ENCODE measurements at places on chromosomes 5 and 9.

DNA sequence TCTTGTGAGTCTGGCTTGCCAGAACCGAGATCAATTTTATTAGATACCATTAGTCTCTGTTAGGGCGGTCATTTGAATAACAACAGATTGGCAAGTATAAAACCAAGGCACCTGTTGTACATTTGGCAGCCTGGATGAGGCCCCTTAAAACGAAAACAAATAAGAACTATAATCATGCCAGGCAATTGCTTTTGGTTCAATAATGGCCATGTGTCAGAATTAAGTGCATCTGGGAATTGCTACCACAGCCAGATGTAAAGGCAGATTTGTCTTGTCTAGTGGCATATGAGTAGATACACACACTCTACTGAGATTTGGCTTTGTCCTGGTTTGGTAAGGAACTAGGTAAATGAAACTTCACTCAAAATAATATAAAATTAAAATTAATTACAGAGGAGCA is 1046.2 kb upstream of the DMAC1 start:
- DNase-seq: peak; percentile 77

DNA sequence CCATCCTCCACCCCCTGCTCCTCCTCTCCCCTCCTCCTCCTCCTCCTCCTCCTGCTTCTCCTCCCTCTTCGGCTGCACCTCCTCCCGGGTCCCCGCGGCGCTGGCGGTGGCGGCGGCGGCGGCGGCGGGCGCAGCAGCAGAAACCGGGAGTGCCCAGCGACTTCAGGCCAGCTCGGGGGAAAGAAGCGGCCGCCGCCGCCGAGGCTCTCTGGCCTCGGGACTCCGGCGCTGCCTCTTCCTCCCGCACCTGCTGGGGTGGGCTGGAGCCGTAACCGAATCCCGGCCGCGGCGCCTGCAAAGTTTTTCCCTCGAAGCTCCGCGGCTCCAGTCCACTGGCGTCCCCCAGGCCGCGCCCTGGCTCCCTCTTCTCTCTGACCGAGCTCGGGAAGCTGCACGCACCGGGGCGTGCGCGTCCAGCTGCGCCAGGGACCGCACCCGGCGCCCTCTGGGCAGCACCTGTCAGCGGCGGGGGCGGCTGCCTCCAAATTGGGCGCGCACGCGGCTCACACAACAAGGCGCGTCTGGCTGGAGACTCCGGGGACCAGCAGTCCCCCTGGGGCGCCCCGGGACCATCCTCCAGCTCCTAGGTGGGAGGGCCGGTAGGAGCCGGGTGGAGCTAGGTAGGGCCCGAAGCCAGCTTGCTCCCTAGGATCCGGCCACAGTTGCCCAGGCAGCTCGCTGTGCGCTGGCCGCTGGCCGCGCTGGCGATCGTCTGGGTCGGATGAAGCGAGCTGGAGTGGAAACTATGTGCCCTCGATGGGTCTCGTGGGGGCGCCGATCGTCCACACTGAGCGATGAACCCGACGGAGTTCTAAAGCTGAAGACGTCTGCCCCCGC is at the start of gene MCTP1:
TSS of gene MCTP1 (minus strand) at position 523 of the 837 bp plus-strand sequence.
- DNase-seq: no peak

DNA sequence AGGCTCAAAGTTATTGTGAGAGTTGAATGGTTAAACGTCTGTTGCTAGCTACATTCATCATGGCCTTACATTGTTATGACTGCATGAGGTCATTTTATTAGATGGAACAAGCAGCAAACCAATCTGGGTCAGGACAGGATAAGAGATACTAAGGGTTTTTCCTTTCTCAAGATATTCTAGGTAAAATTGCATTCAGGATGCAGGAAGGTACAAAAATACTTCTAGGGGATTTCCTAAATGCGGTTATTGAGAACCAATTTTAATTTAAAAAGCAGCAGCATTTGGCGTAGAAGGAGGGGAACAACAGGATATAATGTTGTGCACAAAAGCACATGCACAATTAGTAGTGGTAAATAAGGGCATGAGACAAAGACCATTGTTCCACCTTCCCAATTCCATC is 39.2 kb upstream of the LURAP1L start:
- no peak for DNase-seq

DNA sequence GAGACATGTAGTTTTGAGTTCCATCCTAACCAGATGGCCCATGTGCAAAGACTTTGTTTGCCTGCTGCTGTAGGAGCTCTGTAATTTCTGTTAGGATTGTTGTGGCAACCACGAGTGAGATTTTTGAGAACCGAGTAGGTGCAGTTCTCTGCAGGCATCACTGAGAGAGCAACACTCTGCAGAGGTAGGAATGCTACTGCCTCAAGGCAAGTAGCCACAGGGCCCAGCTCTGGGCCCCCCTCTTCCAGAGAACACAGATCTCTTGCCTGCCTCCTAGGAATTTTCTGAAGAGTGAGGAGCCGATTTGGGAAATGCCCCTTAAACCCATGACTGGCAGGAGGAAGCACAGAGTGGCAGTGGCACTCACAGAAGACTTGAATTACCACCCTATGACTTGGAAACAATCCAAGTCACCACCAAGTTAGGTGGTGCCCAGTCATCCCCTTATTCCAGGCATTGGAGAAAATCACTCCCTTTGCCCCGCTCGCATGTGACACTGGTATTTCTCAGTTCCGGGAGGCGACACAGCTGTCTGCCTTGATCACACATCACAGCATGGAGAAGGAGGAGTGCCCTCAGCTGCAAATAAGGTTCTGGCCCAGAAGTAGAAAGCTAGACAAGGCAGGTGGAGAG is 52.5 kb upstream of the SLC2A8 start:
- DNase-seq: no peak

DNA sequence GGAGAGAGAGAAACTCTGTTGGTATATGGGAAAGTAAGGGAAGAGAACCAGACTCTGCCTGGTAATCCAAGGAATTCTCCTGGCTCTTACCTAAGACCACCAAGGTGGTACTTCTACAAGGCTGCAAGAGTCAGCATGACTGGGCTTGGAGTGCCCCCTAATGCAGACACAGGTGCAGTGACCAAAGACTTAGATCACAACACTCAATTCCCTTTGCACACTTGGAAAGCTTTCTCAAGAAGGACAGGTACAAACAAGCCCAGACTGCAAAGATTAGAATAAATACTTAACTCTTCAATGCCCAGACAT is 25.2 kb downstream of the UGT3A2 start:
- no peak for DNase-seq

DNA sequence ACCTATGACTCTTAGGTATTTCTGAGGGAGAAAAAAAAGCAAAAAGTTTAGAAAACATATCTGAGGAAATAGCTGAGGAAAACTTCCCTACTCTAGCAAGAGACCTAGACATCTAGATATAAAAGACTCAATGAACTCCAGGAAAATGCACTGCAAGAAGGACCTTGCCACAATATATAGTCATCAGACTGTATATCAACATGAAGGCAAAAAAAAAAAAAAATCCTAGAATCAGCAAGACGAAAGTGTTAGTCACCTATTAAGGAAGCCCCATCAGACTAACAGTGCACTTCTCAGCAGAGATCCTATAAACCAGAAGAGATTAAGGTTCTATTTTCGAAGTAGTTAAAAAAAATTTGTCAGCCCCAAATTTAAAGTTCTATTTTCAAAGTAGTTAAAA is 166.2 kb downstream of the TMEM38B start:
- DNase-seq: no peak

- no peak for DNase-seq
Observed at GRCh38 chr9:110432253-110432652, 94.6 kb upstream of the TXNDC8 start.

DNA sequence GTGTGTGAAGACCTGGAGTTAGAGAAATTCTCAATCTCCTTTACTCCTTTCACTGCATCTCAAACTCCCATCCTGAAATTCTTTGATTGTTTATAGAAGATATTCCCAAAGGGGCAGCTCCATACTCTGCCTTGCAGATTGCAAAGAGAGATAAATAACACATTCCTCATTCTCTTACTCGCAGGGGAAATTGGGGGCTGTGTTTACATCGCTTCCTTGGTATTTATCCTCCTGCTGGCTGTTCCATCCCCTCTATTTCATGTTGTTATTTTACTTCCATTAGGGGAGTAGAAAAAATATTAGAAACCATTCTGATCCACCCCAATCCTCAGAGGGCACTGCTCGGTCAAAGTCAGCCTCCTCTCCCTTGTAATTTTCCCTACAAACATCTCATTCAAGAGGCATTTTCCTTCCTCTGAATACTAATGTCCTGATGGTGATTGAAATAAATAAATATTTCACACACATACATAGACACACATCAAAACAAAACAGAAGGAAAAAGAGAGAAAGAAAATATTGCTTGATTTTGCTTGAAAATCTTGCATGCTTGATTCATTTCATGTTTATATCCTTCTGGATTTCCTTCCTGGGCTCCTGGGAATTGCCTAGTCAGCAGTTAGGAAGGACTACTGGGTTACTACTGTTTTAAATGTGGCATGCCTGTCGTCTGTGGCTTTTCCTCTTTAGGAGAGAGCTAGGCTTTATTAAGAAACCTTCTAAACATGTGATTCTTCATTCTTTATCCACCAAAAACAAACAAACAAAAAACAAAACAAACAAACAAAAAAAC is 420.1 kb upstream of the PAPPA start:
- DNase-seq: no peak

GRCh38 chr9:78985084-78985738 is 586.6 kb upstream of the TLE4 start:
- no peak for DNase-seq

DNA sequence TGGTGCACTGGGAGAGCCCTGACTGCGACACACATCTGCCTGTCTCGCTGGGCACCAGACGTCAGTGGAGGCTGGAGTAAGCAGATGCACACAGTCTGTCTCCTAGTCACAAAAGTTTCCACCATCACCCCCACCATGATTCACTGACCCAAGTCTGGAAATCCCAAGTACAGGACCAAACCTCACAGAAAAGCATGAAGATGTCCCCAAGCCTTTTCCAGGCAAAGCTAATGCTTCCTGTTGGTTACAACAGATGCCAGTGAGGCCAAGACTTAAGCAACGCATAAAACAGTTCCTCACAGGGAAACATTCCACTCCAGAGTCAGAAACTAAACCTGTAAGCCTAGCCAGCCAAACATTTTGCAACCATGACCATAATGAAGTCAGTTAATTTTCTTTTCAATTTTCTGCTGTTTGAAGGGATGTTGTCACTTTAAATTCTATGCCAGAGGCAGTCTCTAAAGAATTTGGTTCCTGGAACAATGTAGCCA is 259.3 kb upstream of the SLC30A5 start:
- DNase-seq: no peak

- no peak for DNase-seq
Observed at GRCh38 chr5:179370490-179371120, 25.3 kb upstream of the ADAMTS2 start.

GRCh38 chr5:36614657-36615308 is 8.4 kb downstream of the SLC1A3 start:
- DNase-seq: no peak

GRCh38 chr5:95445995-95446394 is 54.8 kb downstream of the FAM81B start:
- DNase-seq: no peak

- DNase-seq: no peak
Observed at GRCh38 chr9:121997791-121998190, 95.3 kb downstream of the TTLL11 start.

DNA sequence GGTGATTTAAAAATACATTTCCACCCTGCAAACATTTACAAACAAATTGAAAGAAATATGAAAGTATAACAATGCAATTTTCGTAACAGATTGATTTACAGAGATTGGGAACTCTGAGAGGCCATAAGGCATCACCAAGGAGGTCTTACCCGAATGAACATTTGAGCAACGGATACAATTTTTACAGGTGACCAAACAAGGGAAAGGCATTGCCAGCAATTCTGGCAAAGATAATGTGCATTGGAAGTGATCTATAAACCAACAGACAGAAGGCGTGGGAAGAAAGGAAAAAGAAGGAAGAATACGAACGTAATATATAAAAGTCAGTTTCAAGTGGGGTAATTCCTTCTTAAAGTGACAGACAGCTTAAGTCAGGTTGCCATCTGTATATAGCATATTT is 295.9 kb downstream of the CDH12 start:
- no peak for DNase-seq

DNA sequence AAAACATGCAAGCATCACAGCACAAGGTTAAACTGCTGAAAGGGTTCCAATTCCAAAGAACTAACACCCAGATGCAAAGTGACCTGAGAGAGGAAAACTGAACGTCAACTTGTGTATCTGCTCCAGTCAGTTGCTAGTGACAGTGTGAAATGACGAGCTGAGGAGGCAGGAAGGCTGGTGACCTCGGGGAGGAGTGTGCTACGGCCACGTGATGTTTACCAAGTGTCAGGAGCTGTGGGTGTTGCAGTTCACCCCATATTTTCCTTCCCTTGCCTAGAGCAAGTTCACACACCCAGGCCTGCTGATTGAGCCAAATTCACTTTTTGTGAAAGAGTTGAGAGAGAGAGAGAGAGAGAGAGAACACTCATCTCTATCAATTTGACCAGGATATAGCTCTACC is 231.6 kb upstream of the ANKH start:
- no peak for DNase-seq

GRCh38 chr5:142295960-142296860 is 28.6 kb downstream of the SPRY4 start:
- no peak for DNase-seq

- no peak for DNase-seq
Observed at GRCh38 chr5:154793599-154794524, 38.7 kb downstream of the LARP1 start.

DNA sequence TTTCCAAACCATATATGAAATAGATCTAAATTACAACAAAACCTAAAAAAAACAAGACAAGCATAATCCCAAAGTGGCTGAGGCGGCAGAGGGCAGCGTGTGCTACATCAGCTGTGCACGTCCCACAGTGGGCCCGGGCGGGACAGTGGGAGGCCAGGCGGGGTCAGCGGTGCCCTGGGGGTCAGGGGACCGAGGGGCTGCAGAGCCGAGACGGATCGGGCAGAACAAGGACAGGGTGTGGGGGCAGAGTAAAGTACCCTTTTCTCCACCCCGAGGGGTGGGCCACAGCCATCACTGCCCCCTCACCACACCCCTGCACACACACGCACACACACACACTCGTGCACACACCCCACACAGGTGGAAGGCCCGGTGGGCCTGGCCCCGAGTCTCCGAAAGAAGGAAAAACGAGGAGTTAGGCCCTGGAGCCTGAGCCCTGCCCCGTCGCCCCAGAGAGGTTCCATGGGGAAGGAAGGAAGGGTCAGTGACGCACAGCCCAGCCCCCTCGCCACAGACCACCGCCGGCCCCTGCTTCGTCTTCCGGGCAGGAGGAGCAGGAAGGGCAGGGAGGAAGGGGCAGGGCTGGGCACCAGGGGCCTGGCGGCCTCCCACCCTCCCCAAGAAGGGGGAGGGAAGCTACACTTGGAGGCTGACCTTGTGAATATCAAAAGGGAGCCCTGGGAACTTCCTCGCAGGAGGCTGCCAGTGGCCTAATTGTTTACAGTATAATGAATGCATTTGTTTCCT is 49.6 kb upstream of the UBAC1 start:
- DNase-seq: no peak
